ENCODE measurements at places on chromosomes 3 and 15. TPM values are rescaled to one million over a fixed set of nuclear protein-coding genes. Genes with fewer than 3 reads are reported as not detected.

The KCTD6 gene
- 34.9 TPM for polyA plus RNA-seq

The SRGAP3 gene
- 21.5 TPM for polyA plus RNA-seq

The KLF15 gene
- polyA plus RNA-seq, result 10.1 TPM

The TUBGCP5 gene
- polyA plus RNA-seq, result 33.5 TPM

The FAN1 gene
- 30.8 TPM for polyA plus RNA-seq

The GPX1 gene
- polyA plus RNA-seq, result 110 TPM

The TCTA gene
- polyA plus RNA-seq, result 29.9 TPM

The TMCO5A gene
- not detected for polyA plus RNA-seq

Data from left renal pelvis (tissue), 4 donors.